ENCODE measurements at places on chromosomes 4 and X.

GRCh38 chr4:10470505-10470904 lies 13.3 kb upstream of the ZNF518B start:
- DNase-seq, result no peak

GRCh38 chr4:75658876-75659275 lies 14.3 kb downstream of the G3BP2 start:
- no peak for DNase-seq

- no peak for DNase-seq
These were observed 79.8 kb upstream of the SMARCAD1 start for GRCh38 chr4:94127707-94128328.

GRCh38 chr4:76772498-76773106 lies 125.3 kb downstream of the SOWAHB start:
- DNase-seq, result no peak

- DNase-seq, result no peak
These were observed 122.3 kb downstream of the UNC5C start for GRCh38 chr4:95426455-95426854.

DNA sequence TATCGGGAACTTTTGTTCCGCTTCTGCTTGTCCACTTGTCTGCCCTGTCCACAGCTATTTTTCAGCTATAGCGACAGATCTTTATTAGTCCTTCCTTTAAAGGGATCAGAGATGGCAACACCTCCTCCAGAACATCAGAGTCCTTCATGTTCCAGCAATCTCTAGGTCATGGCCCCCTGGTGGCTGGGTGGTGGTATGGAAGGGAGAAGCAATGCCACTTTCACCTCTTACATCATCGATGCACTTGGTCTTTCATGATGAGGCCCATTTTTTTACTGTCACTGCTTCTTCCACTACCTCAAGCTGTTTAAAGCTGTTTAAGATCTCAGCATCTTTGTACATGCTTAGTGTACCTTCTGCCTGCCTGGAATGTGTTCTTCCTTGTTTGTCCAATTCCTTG lies 106.7 kb downstream of the ARHGAP6 start:
- peak; percentile 14 for DNase-seq

DNA sequence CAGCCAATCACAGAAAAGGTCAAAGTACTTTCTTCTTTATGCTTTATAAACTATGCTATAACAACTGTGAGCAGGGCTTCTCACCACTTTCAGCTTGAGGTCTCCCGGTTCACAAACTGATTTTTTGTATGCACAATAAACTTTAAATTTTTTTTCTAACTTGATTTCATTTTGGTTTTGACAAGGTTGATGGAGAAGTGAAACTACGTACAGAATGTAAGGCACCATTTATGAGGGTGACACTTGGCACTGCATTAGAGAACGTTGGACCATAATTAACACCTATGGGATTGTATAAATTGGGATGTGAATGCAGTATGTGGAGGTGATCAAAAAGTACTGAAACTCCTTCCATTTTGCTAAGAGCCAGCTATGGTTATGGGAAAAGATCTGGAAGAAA lies 857.9 kb upstream of the HTR2C start:
- DNase-seq, result no peak

DNA sequence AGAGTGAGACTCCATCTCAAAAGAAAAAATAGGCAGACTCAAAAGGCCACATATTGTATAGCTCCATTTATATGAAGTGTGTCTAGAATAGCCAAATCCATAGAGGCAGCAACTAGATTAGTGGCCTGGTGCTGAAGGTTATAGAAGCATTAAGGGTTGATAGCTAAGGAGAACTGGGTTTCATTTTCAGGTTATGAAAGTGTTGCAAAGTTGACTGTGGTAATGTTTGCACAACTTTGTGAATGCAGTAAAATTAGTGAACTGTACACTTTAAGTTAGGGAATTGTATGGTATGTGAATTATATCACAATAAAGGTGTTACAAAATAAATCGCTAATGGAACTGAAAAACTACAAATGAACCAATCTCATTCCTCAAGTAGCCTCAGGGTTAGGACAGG lies 28.3 kb downstream of the TXLNG start:
- DNase-seq, result no peak

GRCh38 chr4:165288639-165289422 lies 38.6 kb upstream of the MSMO1 start:
- DNase-seq, result no peak

- no peak for DNase-seq
These were observed 137.0 kb downstream of the KCNIP4 start for GRCh38 chr4:21811565-21811964.

- DNase-seq, result no peak
These were observed 542 bp upstream of the KLF8 start for GRCh38 chrX:56231537-56232090.

DNA sequence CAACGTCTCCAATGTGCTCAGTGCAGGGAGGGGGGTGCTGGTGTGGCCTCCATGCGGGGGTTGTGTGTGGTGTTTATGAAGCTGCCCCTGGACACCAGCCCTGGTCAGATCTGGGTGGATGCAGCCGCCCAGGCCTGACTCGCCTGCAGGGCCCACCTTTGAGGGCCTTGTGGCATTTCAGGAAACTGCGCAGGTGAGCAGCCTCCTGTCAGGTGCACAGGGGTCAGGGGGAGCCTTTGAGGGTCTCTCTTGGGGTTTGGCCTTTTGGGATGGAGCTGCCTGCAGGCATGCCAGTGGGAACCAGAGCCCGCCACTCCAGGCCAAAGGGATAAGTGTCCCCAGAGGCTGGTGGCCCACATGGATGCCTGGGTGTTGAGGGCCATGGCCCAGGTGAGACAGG lies 45.4 kb downstream of the ADRA2C start:
- no peak for DNase-seq

DNA sequence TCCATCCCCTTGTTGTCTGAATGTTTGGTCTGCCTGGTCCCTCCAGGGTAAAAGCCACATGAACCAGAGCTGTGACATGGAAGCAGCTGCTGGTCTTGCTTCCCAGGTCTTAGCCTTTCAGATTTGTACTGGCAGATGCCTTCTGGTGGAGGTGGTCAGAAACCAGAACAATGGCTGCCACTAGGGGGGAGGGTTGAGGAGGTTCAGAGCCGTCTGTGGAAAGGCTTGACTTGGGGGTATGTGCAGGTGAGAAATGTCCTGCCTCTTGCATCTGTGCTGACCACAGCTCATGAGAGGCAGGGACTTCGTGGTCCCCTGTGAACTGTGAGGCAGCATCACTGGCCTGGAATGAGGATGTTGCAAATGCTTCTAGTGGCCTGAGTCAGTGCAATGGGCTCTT lies 144.2 kb upstream of the WDR1 start:
- no peak for DNase-seq

- no peak for DNase-seq
These were observed 62.2 kb downstream of the FMR1NB start for GRCh38 chrX:148043271-148043855.

- DNase-seq, result no peak
These were observed 44.8 kb downstream of the SPANXN3 start for GRCh38 chrX:143472347-143472938.

Data from activated T-cell treated with anti-CD3 and anti-CD28 coated beads for 4 hours (primary cell).